CD4-positive, alpha-beta T cell treated with Interleukin-15 for 4 hours (primary cell): ENCODE measurements at places on chromosomes 1 and 21.
A peak's percentile ranks its signal among the peaks of the same experiment; 100 is the strongest.

DNA sequence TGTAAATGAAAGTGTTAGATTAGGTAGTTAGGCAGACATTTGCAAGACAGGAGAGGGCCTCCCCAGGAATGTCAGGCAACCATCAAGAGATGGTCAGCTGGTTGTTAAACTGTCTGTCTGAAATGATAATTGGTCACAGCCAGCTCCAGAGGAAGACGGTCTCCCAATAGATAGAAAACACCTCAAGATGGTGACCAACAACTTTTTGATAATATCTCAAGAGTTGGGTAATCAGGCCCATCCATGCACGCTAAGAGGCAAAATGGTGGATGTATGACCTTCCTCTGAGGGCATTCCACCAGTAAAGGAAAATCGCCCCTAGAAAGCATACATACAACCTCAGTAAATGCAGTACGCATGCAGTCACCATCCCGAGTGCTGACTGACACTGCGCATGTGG, 118.2 kb downstream of the MAP3K21 start:
- DNase-seq = no peak

DNA sequence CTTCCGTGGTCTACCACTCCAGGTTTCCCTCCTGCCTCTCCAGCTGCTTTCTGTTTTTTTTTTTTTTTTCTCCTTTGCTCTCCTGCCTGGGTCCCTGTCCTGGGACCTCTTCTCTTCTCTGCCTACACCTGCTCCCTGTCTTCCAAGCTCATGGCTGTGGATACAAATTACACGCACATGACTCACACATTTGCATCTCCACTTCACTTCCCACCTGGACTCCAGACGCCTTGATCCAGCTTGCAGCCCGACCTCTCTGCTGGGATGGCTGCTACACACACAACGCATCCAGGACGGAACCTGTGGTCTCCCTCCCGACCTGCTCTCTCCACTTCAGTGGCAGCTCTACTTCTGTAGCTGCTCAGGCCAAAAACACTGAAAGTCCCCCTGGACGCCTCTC, 44.4 kb upstream of the B3GALT5 start:
- no peak for DNase-seq

DNA sequence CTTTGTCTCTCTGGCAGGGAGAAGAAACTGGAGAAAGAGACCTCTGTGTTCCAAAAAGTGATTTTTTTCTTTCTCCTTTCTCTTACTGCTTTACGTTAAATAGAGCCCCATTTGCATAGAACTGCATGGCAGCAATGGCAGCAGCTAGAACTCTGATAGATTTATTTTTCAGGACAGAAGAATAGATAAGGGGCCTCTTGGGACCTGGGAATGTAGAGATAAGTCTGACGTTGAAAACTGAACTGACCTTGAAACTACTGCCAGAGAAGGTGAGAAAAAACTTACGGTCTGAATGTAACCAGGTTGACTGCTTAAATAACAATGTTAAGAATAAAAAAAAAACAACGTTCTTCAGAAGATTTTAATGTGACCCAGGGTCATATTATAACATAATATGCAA, 25.4 kb upstream of the B3GALT5 start:
- no peak for DNase-seq

GRCh38 chr1:164092603-164093353, 466.2 kb upstream of the PBX1 start:
- no peak for DNase-seq

DNA sequence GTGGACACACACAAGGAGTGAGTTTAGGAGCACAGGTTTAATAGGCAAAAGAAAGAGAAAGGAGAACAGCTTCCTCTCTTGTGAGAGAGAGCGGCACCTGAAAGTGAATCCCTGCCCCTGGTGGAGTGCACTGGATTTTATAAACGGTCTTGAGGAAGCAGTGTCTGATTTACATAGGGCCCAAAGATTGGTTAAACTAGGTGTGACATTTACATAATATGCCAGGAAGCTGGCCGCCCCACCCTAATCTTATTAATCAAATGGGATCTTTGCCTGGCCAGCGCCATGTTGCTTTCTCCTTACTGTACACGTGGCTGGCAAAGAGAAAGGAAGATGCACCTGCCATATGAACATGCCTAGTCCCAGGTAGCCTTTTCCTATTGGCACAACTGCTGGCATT, 38.7 kb downstream of the CFH start:
- DNase-seq = no peak

- no peak for DNase-seq
Observed at GRCh38 chr1:156281693-156282478, 739 bp downstream of the SMG5 start.

- no peak for DNase-seq
Observed at GRCh38 chr1:221510793-221511503, 230.9 kb downstream of the DUSP10 start.

GRCh38 chr21:44439211-44439600, 16.1 kb upstream of the LRRC3 start:
- no peak for DNase-seq

DNA sequence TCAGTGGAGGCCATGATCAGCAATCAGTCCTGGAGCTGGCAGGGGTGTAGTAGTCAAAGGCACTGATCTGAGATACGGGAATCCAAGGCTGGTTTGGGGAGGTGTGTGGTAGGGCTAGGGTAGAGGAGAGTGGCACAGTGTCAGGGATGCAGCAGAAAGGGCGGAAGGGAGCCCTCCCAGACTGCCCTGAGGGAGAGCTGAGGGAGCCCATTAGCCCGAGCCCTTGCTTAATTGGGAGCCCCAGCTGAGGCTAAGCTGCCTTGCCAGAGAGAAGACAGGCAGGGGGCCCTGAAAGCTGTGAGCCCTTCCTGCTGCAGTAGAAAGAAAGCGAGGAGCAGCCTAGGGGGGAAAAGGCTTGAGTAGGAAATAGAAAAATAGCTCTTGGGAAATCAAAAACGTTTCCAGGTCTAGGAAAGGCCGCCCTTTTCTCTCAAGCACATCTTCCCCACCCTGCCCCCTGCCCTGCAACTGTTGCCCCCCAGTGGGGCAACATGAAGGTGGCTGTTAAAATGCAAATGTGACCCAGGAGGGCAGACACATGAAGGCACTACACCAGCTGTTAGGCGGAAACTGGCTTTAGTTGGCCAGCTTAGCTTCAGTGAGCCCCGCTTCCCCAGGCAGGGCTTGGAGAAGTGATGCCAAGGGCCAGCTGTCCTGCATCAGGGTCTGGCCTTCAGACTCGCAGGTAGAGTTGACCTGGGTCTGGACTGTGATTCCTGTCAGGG, 106.2 kb downstream of the UCK2 start:
- DNase-seq = no peak

- DNase-seq = no peak
Observed at GRCh38 chr21:20023193-20023592, 975.0 kb upstream of the NCAM2 start.

DNA sequence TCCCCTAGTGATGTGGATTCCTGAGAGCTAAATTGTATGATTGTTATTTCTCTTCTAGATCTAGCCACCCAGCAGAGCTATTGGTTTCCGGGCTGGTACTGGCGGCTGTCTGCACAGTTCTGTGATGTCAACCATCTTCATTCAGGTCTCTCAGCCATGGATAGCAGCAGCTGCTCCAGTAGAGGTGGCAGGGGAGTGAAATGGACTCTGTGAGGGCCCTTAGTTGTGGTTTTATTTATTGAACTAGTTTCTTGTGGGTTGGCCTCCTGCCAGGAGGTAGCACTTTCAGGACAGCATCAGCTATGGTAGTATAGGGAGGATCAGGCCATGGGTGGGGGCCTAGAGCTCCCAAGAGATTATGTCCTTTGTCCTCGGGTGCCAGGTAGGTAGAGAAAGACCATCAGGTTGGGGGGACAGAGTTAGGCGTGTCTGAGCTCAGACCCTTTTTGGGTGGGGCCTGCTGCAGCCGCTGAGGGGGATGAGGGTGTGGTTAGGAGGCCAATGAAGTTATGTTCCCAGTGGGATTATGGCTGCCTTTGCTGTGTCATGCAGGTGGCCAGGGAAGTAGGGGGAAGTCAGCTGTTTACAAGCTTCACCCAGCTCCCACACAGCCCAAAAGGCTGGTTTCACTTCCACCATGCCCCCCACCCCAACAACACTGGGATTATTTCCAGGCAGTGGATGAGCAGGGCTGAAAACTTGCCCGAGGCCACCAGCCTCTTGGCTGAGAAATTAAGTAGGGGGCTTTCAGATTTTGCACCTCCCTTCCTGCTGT, 55.1 kb upstream of the RGS4 start:
- DNase-seq = no peak

- DNase-seq = no peak
Observed at GRCh38 chr1:58497499-58497898, 49.0 kb downstream of the OMA1 start.

DNA sequence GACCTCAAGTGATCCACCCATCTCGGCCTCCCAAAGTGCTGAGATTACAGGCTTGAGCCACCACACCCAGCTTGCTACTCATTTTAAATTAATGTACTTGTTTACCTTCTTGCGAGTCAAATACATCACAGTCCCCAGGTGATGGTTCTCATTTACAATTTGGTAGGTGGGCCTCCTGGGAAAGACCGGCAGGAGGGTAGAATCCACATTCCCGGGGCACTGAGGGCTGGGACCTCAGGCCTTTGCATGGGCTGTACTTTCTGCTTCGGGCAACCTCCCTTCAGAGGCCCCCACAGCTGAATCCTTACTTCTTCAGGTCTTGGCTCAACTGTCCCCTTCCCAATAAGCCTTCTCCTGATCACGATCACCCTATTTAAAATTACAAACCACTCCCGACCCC, 165.5 kb downstream of the KAZN start:
- no peak for DNase-seq

DNA sequence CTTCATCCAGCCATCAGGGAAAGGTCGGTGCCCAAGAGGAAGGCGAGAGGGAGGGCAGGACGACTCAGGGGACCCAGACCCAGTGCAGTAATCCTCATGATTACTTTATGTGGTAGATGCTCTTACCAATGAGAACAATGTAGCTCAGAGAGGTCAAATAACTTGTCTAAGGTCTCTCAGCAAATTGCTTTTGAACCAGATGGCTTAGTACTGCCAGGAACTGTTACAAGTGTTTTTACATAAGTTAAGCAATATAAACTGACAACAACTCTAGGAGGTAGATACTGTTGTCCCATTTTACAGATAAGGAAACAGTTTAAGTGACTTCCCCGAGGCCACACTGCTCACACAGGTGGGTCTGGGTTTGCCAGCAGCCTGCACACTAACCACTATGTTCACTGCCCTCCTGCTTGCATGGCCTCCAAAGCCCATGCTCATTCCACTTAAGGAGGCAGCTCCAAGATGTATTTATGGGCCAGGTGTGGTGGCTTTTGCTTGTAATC, 111.7 kb downstream of the LACTBL1 start:
- DNase-seq = no peak

GRCh38 chr1:58363585-58363984, 182.9 kb downstream of the OMA1 start:
- DNase-seq = no peak

DNA sequence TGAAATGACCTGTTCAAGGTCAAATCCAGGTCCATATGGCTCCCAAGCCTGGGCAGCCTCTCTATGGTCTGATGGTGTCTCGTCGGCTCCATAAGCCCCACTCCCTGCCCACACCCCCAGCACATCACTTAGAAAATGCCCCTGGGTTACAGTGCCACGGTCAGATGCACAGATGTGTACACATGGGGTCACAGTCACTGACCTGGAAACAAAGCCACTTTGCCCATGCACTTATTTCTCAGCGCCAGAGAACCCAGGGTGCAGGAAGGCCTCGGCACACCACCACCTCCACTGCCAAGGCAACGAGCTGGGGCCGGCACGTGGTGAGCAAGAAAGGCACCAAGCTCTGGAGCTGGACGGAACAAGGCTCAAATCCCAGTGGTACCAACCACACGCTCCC, 24.7 kb downstream of the IFFO2 start:
- no peak for DNase-seq

DNA sequence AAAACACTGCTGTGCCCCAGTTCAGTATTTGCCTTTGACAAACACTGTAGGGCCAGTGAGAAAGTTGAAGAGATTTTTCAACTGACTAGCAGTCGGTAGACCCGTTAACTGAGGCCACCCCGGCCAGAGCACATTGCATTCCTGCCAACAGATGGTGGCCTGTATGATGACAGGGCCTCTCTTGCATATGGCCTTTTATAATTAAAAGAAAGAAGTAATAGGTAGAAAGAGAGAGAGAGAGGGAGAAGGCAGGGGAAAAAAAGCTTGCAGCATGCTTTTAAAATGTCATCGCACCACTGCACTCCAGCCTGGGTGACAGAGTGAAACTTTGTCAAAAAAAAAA, 4.7 kb upstream of the C1orf174 start:
- no peak for DNase-seq

- no peak for DNase-seq
Observed at GRCh38 chr1:182215764-182216163, 154.3 kb upstream of the ZNF648 start.

DNA sequence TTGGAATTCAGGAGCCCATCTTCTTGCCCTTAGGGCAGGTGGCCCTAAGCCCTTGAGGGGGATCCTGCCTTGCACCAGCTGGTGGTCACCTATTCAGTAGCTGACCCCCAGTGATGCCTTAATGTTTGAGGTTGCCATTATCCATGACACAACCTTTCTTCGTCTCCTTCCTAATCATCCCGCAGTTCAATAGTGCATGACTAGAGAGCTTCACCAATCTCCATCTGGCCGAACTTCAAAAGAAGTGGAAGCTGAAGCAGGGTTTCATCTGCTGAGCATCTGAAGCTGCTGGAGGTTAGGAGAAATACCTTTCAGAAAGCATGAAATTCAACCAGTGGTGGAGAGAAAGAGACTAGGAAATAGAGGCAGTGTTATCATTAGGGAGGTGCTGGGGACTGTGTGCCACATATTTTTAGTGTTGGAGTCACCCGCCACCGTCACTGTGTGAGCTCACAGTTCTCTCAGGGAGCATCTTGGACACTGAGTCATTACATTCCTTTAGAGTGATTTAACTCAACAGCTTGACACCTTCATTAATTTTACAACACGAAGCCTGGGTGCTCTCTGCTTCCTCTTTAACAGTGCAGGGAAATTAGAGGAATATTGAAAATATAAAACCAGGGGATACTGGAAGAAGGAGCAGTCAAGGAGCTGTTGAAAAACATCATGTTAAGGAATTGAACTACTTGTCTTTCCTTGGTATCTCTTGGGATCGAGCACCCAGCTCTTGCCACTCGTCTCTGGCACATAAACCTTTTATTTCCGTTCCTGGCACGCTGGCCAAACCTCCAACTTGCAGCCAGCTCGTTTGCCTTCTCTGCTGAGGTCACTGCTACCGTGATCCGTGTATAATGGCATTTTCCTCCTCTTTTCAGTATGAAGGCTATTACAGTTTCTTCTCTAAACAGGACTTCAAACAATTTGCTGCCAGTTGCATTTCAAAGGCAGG, 53.6 kb downstream of the PEX14 start:
- DNase-seq = no peak

- no peak for DNase-seq
Observed at GRCh38 chr1:54837002-54837853, 36.1 kb upstream of the TTC22 start.

DNA sequence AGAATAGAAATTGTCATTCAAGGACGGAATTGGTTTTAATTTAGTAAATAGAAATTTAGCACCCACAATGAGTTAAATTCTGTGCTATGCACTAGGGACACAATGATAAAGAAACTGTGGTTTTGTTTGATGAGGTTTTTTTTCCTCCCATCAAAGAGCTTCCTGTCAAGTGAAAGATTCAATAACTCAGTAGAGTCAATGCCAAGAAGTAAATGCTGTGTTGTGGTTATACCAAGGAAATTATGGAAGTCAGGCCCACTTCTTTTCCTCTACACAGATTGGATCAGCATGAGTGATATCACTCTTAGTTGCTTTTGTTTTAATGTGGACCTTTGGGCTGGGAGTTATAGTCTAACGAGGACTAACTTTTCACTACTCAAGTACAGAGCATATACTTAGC, 1269.6 kb upstream of the ADGRL2 start:
- no peak for DNase-seq

GRCh38 chr1:148388260-148389026, 94.7 kb downstream of the PPIAL4G start:
- DNase-seq = peak; percentile 89

GRCh38 chr1:157418231-157418630, 134.1 kb downstream of the FCRL5 start:
- DNase-seq = no peak
